ENCODE measurements at places on chromosomes 1 and 21. TPM values are rescaled to one million over a fixed set of nuclear protein-coding genes. Genes with fewer than 3 reads are reported as not detected.

GRCh38 chr1:113930499-113931161 is 1.5 kb downstream of the HIPK1 start:
- peak; percentile 96 for DNase-seq

GRCh38 chr1:101854271-101854670 is 142.5 kb downstream of the OLFM3 start:
- DNase-seq: no peak

- no peak for DNase-seq
Observed at GRCh38 chr1:36673202-36673601, 190.5 kb upstream of the CSF3R start.

GRCh38 chr21:15005391-15005790 is 59.4 kb downstream of the NRIP1 start:
- DNase-seq: no peak

DNA sequence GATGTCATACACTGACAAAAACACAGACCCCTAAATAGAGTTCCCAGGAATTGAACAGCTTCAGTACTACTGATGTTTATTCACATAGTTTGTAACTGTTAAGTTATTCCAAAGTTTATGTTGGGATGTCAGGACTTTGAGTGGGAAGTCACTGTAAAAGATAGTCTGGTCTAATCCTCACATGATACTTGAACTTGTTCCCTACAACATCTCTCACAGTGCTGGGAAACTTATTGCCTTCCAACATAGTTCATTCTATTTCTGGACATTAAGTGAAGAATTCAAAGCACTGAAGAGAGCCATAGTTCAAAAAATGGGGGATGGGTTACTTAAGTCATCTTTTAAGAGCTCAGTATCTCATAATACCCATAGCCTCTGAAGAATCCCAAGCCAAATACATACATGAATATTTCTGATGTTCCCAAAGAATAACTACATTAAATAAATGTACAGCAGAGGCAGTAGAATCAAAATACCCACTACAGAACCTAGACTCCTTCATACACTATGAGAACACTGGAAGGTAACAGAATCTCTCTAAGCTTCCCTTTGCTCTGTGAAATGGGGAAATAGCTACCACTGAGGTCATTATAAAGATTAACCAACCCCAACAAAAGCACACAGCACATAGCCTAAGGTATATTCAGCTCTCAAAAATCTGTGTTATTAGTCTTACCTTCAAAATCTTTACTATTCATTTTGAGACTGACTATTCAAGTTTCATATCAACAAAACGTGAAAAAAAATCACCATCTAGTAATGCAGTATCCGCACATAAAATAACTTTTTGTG is 81.4 kb downstream of the ESRRG start:
- no peak for DNase-seq

Gene NADK
- 44.7 TPM for total RNA-seq
